Kidney (tissue), 22 donors: ENCODE measurements at places on chromosomes 12 and 14.

DNA sequence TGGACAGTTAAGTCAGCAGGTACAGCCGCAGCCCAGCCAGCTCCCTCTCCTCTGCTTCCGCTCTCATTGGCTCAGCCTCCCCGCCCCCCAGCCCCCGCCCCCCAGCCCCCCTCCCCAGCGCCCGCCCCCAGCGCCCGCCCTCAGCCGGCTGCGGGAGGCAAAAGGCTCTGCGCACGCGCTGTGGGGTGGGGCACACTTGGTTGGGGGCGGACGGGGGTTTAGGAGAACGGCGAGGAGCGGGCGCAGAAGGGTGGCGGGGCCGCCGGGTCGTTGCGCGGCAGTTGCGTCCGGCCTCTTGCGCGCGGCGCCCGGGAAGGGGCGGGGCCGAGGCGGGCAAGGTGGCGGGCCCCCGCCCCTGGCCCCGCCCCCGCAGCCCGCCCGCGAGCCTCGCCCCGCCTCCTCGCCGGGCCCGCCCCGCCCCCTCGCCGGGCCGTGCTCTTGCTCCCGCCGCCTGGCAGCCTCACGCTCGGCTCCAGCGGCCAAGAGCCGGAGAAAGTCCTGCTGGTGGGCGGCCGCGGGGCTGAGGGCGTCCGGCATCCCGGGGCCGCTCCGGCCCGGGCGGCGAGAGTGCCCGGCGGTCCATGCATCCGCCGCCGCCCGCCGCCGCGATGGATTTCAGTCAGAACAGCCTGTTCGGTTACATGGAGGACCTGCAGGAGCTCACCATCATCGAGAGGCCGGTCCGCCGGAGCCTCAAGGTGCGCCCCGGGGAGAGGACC is at the start of gene PPP4R4:
Gene PPP4R4 (plus strand): TSS at position 438 of the 719 bp plus-strand sequence. CDS start 144 bp downstream, at position 582.
- peak; percentile 95 for DNase-seq

GRCh38 chr14:81400852-81401251 is 728 bp upstream of the STON2 start:
- DNase-seq, result peak; percentile 33

- peak; percentile 42 for DNase-seq
These were observed 47.9 kb downstream of the GALC start for GRCh38 chr14:87944987-87945604.

DNA sequence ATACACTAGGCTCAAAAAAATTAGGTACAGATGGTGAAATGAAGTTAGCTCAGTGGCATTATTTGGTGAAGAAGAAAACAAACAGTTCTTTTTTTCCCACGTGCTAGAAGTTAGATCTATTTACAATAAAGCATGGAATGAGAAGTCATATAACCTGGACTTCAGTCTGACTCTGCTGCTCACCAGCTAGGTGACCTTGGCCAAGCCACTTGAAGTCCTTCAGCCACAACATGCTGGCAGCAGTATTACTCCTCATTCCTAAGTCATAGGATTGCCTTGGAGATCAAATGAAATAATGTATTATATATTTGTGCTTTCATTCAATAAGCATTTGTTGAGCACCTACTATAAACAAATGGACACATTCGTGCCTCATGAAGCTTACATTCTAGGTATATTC is 45.2 kb downstream of the PTHLH start:
- DNase-seq, result no peak

GRCh38 chr14:104016873-104017650 is 68.4 kb upstream of the ASPG start:
- DNase-seq, result no peak

DNA sequence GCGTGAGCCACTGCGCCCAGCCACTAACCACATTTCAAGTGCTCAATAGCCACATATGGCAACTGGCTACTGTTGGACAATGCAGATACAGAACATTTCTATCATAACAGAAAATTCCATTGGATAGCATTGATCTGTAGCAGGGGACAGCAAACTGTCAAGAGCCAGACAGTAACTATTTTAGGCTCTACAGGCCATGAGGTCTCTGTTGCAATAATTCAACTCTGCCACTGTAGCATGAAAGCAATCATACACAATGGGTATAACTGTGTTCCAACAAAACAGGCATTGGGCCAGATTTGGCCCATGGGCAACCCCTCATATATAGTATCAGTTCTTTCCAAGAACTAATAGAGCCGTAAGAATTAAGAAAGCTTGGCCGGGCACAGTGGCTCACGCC is 8.0 kb downstream of the CSRNP2 start:
- no peak for DNase-seq
